ENCODE measurements at places on chromosomes 12 and 14. TPM values are rescaled to one million over a fixed set of nuclear protein-coding genes. Genes with fewer than 3 reads are reported as not detected.
A peak's percentile ranks its signal among the peaks of the same experiment; 100 is the strongest.

- peaks cover 18% of the 10 kb centered on the region for H3K36me3 ChIP-seq
- H3K27me3 ChIP-seq: no peaks in the 10 kb centered on the region
- H3K4me3 ChIP-seq: peak overlapping the region; percentile 79
- peak overlapping the region; percentile 6 for H3K27ac ChIP-seq
- no peak for DNase-seq
- peaks cover 23% of the 10 kb centered on the region for H3K4me1 ChIP-seq
Measured at GRCh38 chr14:103529383-103530365, 678 bp downstream of the TRMT61A start.

DNA sequence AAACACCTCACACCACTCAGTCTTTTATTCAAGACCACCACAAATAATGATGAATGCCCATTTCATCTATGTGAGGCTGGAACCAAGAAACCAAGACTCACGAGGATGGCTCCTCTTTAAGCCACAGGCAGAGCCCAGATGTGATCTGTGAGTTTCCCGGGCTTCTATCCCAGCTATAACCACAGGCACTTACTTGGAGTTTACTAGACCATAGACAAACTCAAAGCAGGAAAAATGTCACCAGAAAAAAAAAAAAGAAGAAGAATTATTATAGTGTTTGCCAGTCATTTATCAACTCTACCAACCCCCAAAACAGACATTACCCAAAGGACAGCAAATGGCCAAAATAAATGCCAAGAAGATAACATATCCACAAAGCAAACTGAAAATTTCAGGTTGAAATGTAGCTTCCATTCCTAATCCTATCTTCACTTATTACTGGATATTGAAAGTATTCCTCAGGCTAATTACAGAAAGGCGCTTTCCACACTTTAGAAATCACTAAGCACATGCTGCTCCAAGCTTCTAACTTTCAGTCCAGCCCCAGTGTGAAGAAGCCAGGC is 44.7 kb downstream of the ZFYVE1 start:
- no peak for DNase-seq
- H3K27ac ChIP-seq: no peak overlapping the region
- H3K4me1 ChIP-seq: no peaks in the 10 kb centered on the region
- no peak overlapping the region for H3K4me3 ChIP-seq
- no peaks in the 10 kb centered on the region for H3K27me3 ChIP-seq
- H3K36me3 ChIP-seq: no peaks in the 10 kb centered on the region

DNA sequence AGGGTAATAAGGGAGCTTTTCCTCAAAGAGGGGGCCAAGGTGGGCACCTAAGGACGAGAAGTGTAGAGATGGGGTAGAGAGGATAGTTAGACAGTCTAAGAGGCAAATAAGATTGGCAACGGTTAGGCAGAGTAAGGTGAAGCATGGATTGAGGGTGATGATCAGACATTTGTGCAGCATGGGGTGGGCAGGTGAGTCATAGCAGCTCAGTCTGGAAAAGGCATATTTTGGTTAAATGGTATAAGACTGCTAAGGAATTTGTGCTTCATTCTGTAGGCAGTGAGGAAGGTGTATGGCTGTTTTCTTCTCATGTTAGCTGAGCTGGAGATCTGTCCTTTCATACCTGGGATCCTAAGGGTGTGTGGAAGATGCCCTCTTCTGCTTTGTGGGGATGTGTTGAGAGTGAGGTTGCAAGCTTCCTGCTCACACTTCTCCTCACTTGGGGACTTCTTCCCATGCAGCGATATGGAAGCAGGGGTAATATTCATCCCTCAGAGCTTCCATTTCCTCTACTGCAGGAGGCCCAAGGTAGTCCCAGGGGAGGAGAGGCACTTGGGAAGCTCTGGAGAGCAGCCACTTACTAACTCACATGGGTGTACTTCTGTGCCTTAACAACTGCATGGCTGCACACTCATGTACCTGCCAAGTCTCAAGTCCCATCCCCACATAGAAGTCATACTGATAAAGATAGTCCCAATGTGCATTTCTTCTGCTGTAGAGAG is 28.9 kb downstream of the GSG1 start:
- no peaks in the 10 kb centered on the region for H3K27me3 ChIP-seq
- H3K4me1 ChIP-seq: no peaks in the 10 kb centered on the region
- H3K27ac ChIP-seq: no peak overlapping the region
- H3K4me3 ChIP-seq: no peak overlapping the region

DNA sequence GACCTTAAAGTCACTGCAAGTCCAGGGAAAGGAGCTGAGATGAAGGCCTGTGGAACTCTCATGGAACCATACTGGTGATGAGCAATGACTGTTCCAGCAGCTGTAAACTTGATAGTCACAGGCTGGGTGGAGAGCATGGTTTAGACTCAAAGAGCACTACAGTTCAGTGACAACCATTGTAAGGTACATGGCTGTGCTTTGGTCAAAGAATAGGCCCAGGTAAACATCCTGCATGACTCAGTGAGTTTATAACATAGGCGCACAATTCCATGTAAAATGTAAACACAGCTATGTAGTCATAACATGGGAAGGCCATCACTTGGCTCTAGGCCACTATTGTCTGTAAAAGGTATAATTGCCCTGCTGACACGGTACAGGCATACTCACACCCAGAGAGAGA is 119.3 kb upstream of the FSCB start:
- no peaks in the 10 kb centered on the region for H3K36me3 ChIP-seq
- no peak overlapping the region for H3K4me3 ChIP-seq
- no peaks in the 10 kb centered on the region for H3K27me3 ChIP-seq
- no peak for DNase-seq
- no peaks in the 10 kb centered on the region for H3K4me1 ChIP-seq

- no peak overlapping the region for H3K27ac ChIP-seq
- H3K36me3 ChIP-seq: no peaks in the 10 kb centered on the region
- H3K4me3 ChIP-seq: no peak overlapping the region
- no peaks in the 10 kb centered on the region for H3K4me1 ChIP-seq
Measured at GRCh38 chr12:47408171-47408871, 297.5 kb downstream of the RPAP3 start.

DNA sequence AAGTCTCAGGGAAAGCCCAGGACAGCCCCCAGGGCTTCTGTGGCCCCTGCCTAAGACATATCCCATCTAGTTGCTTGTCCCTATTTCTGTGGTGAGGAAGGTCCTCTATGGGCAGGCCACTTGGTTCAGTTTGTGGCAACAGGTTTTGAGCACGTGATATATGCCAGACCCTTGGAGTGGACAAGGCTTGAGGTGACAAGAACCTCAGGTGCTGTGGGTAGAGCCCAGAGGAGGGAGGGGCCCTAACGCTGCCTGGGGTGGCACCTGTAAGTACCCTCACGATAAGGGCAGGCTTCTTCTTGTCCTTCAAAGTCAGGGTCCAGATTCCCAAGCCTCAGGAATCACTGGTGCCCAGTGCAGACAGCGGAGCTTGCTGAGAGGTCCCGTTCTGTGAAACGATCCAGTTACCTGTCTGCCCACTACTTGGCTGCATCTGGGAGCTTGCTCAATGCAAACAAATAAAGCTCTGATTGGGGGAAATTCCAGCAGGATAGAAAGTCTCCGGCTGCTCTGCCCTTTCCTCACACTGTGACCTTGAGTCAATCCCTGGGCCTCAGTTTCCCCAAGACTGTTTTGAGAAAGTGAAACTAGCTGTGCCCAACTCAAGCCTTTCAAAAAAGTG is 47.7 kb upstream of the FAM181A start:
- H3K4me1 ChIP-seq: no peaks in the 10 kb centered on the region
- H3K27ac ChIP-seq: no peak overlapping the region
- peaks cover 19% of the 10 kb centered on the region for H3K27me3 ChIP-seq
- H3K36me3 ChIP-seq: no peaks in the 10 kb centered on the region

FBXO33 gene
- 6.2 TPM for total RNA-seq

Measured in PC-9 (cell line).